AG04449 (cell line): ENCODE measurements at places on chromosomes 1 and 21.

DNA sequence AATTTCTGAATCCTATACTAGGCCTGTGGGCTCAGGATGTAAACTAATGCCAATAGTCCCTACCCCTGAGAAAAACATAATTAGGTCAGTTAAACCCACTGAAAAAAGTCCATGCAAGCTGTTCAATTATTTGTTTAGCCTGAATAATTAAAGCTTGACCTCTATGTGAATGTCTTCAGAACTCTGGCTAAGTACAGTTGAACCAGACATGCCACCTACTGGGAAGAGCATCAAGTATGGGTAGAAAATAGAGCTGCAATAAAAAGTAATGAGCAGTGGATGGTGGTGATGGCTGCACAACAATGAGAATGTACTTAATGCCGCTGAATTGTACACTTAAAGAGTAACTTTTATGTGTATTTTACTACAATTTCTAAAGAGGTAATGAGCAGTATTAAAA lies 23.6 kb upstream of the SLC19A2 start:
- DNase-seq, result no peak

- DNase-seq, result peak; percentile 26
These were observed 137.4 kb downstream of the DYRK1A start for GRCh38 chr21:37503848-37504467.

DNA sequence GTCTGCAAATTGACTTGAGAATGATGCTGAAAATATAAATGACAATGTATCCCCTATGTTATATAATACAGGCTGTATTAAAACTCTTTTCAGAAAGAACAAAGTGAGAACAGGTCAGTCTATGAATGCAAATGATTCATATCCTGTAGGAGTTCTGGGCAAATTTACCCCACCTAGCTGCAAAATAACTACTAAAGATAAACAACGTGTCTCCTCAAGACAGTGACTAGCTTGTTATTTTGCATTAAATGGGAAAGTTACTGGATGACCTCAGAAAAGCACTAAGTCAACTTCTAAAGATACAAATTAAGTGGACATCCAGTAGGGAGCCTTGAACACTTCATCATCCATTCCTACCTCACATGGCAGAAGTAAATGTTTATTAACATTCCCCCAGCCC lies 11.1 kb downstream of the RNF19B start:
- DNase-seq, result no peak

DNA sequence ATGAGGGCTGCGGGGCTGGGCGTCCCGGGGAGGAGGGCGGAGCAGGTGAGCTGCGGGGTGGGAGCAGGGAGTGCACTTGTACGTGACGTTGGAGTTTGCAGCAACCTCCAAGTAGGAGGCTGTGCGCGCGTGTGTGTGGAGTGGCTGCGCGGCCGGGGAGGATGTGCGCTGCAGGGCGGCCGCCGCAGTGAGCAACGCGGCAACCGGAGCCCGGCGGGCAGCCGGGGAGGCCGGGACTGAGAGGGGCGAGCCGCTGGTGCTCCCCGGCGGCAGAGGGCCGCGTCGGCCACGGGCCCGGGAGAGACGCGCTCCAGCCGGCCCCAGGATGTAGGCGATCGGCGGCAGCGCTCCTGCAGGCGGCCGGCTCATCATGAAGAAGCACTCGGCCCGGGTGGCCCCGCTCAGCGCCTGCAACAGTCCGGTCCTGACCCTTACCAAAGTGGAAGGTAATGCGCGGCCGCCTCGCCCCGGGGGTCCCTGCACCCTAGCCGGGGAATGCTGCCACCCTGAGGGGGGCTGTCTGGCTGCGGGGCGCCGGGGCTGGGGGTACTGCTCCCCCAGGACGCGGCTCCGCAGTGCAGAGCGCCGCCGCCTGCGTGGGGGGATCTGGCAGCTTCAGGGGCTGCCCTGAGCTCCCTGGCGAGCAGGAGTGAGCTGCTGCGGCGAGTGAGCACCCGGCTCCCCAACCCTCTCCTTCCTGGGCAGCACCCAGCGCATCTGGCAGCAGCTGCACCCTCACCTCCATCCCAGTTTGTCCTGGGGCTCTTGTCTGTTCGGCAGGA lies 158.9 kb upstream of the COA6 start:
- DNase-seq, result no peak

GRCh38 chr1:205714190-205714905 lies 34.0 kb upstream of the SLC45A3 start:
- DNase-seq, result no peak

- no peak for DNase-seq
These were observed 46.5 kb downstream of the MORN1 start for GRCh38 chr1:2344744-2345296.

GRCh38 chr1:208387908-208388811 lies 144.0 kb upstream of the PLXNA2 start:
- no peak for DNase-seq

- no peak for DNase-seq
These were observed 236.2 kb upstream of the RRP15 start for GRCh38 chr1:218048828-218049420.

GRCh38 chr1:210726621-210727020 lies 397.9 kb downstream of the HHAT start:
- no peak for DNase-seq

GRCh38 chr1:71252900-71253299 lies 172.1 kb upstream of the ZRANB2 start:
- no peak for DNase-seq

DNA sequence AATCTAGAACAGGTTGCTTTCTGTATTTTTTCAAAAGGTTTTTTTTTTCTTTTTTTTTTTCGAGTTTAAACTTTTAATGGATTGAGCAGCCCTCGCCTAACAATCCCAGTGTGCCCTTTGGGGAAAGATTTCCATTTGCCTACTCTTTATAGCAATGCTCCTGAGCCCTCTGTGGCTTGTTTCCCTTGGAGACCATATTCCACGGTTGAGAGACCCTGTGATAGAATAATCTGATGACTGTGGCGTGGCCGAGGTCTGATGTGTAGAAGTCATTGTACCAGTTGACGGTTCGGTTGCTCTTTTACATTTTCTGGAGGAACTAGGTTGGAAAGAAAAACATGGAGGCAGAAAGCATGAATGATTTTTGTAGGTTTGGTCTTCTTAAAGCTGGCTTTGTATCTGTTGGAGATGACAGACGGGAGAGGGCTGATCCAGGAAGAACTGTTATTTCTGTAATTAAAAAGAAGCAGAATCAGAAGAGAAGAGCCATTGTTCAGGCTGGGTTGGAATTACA lies 305.7 kb upstream of the NRIP1 start:
- no peak for DNase-seq
